ENCODE measurements at places on chromosomes 6 and 20. TPM values are rescaled to one million over a fixed set of nuclear protein-coding genes. Genes with fewer than 3 reads are reported as not detected.

GRCh38 chr6:128357392-128358130 is 162.8 kb downstream of the PTPRK start:
- no peak for DNase-seq

DNA sequence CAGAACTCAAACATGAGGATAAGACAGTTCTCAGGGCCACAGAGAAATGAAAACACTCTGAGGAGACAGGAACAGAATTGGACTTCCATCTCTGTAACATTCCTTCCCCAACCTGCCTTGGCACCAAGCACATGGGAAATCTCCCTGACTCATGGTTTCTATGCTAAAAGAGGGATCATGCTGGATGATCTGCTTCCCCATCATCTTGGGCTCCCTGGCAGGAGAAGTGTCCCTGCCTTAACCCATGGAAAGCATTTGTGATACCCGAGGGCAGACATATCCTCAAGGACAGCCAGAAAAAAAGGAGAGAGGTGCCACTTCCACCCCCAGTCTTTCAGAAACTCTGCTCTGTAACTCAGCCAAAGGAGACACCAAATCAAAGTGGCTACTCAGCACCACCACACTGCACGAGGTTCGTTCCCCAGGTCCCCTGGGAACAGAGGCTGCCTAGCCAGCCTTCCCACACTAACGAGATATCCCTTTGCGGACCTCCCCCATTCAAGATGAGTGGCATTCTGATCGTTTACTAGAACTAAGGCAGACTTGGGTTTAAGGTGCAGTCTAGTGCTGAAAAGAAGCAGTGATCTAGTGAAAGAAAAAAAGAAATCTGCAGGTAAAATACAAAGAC is 34.8 kb downstream of the BLOC1S5 start:
- peak; percentile 16 for DNase-seq

DNA sequence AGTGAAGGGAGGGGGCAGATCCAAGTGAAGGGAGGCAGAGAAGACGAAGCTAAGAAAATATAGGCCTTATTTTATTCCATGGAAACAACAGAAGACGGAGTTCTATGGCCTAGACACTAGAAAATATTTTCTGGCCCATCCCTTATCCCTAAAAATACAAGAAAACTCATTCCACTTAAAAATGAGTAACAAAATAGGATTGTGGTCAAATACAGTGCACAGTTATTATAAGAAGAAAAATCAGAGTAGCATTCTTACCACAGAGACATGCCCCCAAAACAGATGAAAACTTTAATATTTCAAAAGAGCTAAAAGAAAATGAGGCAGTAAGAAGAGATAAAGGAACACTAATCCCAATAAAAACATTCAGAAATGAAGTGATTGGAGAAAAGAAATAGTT is 202.9 kb downstream of the GMPR start:
- DNase-seq = no peak

DNA sequence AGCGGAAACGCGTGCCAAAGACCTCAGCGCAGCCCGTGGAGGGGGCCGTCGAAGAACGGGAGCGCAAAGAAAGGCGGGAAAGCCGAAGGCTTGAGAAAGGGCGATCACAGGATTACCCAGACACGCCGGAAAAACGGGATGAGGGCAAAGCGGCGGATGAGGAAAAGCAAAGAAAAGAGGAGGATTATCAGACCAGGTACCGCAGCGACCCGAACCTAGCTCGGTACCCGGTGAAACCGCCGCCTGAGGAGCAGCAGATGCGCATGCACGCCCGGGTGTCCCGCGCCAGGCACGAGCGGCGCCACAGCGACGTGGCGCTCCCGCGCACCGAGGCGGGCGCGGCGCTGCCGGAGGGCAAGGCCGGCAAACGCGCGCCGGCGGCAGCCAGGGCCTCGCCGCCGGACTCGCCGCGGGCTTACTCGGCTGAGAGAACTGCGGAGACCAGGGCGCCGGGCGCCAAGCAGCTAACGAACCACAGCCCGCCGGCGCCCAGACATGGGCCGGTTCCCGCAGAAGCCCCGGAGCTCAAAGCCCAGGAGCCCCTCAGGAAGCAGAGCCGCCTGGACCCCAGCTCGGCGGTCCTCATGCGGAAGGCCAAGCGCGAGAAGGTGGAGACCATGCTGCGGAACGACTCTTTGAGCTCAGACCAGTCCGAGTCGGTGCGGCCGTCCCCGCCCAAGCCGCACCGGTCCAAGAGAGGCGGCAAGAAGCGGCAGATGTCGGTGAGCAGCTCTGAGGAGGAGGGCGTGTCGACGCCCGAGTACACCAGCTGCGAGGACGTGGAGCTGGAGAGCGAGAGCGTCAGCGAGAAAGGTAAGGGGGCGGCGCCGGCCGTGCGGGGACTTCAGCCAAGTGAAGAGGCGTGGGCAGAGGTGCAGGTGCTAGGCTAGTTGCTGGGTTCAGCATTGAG is 296.2 kb downstream of the RIMS1 start:
- DNase-seq = peak; percentile 53

DNA sequence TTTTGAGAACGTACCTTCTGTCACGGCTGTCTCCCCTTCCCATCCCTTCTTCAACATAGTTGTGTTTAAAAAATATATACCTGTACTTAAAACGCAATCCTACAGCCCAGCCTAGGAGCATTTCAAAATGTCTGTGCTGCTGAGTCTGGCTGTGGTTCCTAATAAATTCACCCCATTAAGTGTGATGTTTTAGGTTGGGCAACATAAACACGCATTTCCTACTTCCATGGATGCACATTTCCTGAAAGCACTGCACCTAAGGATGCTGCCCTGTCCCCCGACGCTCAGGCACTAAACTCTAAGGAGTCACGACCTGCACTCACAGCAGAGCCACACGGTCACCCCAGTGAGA is 1.2 kb downstream of the REV3L start:
- no peak for DNase-seq

DNA sequence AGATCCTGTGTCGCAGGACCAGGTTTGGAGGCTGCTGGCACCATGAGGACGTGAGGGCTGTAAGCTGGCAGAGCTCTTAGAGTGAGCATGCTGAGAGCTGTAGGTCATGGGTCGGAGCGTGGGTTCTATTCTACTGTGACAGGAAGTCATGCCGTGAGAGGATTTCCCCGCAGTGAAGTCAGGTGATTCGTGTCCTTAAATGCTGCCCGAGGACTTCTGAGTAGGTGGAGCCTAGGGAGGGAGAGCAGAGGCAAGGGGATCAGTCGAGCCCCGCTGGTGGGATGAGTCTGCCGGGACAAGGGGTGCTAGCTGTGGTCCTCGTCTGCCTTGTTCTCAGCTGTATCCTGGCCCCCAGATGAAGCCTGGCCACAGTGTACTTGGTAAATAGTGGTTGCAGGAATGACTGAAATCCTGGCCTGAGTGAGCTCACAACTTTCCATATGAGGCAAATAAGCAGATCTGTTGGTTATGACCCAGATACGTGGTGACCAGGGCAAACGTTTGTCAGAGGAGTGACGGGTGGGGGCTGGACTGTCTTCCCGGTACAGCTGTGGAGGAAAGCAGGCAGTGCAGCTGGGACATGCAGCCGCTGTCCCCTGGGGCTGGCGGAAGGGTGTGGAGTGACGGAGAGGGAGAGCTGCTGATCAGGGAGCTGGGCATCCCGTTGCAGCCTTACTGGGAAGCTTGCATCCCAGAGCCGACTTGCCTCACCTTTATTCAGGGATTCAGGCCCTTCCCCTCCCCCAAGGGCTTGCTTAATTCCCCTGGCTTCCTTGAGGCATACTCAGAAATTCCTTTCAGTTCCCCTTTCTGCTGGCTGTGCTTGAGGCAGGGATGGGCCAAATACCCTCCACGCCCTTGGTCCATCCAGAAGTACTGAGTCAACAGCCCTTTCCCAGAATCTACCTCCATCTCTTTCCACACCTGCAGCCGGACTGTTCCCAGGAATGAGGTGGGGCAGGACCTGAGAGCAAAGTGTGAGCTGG is 250.9 kb upstream of the RREB1 start:
- DNase-seq = no peak

DNA sequence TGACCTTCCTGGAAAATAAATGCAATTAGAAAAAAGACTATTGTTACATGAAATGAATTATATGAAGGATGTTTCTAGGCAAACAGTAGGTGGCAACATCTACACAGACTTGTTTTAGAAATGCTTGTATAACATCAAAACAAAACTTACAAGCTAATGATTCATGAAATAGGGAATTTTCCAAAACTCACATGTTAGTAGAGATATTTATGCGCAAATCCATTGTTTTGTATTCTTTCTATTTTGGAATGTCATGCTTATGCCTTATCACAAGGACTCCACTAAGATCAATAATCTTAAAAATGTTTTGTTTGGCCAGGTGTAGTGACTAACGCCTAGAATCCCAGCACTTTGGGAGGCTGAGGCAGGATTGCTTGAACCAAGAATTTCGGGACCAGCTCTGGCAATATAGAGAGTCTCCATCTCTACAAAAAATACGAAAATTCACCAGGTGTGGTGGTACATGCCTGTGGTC is 32.3 kb upstream of the LGSN start:
- peak; percentile 22 for DNase-seq

DNA sequence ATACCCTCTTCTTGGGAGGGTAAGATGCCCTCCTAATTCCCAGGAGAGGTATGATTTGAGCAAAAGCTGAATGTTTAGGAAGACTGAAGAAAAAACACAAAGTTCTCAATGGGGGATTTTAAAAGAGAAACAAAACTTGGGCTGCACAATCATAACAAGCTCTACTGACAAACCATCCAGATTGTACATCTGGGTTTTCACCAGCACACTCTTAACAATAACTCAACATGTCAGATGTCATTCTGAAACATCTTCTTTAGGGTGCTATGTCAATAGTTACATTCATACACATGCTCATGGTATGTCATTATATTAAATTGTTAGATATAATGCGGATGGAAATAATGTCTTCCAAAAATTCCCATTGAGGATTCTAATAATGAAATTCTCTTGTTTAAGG is 95.1 kb downstream of the ASCC3 start:
- no peak for DNase-seq

DNA sequence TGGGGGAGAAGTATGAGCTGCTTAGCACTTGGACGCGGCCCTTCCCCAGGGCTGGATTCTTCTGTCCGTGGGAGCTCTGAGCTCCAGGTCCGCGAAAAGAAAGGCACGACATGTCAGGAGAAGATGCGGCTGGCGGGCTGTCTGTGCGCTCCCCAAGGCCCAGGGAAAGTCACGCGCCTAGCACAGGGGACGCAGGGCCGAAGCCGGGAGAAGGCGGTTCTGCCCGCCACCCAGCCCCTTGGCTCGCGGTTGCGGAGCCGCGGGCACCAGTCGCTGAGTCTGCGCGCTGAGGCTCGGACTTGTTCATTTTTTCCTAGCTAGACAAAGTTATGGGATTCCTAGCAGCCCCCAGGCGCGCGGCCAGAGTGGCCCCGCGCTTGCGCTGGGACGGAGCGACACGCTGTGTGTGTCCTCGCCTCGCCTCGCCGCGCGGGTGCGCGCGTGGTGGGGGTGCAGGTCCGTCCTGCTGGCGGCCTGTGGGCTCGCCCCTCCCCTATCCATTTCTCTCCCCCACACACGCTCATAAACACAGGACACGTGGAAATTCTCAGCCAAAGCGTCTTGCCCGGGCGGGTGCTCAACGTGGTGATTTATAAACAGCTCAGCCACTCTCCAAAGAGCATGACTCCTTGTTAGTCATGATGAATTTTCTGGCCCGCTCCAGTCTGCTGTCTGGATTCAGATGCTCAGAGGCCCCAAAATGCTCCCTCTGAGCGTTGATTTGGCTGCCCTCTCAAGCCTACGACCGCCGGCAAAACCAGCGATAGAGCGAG is 1.9 kb upstream of the POU3F2 start:
- DNase-seq = peak; percentile 62

GRCh38 chr6:79946272-79947190 is 822 bp downstream of the ELOVL4 start:
- DNase-seq = peak; percentile 12

- DNase-seq = no peak
These were observed 65.8 kb upstream of the SLC22A1 start for GRCh38 chr6:160055813-160056212.

GRCh38 chr6:163579880-163580295 is 165.4 kb downstream of the QKI start:
- no peak for DNase-seq

DNA sequence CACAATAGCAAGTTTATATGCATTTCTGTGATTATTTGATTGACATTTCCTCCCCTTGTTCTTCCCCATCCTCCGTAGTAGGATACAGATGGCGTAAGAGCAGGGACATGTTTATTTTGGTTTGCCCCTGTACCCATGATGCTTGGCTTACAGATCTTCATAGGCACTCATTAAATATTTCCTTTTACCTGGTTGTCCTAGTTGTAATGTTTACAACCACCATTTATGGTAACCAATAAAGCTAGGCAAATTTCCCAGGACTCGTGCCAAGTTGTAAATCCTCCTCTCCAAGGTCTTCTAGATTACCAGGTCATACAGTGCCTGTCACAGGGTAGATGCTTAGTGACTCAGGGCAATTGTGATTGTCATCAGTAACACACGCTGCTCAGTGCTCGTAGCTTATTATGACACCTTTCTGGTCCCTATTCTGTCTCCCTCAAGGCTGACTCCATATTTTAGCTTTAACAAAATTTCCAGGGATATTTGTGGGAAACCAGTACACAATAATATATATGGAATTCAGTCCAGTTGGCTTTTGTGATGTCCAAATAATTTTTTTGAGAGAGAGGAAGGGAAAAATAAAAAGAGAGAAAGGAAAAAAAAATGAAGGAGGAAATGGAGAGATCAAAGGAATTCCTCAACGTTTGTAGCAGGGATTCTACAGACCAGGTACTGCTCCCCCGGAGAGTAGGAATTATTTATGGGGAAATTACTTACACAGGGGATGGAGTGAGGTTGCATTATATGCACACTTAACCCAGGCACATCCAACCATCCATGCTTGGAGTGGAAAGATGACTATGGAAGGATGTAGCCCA is 24.6 kb downstream of the CYP24A1 start:
- no peak for DNase-seq

DNA sequence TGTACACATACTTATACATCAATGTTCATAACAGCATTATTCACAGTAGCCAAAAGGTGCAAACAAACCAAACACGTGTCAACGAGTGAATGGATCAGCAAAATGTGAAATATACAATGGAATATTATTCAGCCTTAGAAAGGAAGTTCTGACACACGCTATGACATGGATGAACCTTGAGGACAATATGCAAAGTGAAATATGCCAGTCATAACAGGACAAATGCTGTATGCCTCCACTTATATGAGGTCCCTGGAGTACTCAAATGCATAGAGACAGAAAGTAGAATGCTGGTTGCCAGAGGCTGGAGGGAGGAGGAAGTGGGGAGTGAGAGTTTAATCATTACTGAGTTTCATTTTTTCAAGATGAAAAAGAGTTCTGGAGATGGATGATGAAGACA is 37.8 kb upstream of the IGF2R start:
- DNase-seq = no peak

- DNase-seq = peak; percentile 71
These were observed 118.9 kb downstream of the ARMC2 start for GRCh38 chr6:108966855-108967755.

GRCh38 chr6:119343573-119344146 is 5.9 kb downstream of the MAN1A1 start:
- no peak for DNase-seq

GRCh38 chr6:137233911-137234863 is 15.0 kb upstream of the IFNGR1 start:
- DNase-seq = peak; percentile 95

Gene KIAA1586
- 10.7 TPM for total RNA-seq

Gene GMPR
- 15.9 TPM for total RNA-seq

Gene TRIM10
- total RNA-seq = under 0.01 TPM

Gene FHL5
- not detected for total RNA-seq

Gene ZBTB12
- 3.6 TPM for total RNA-seq

Gene GSTA3
- not detected for total RNA-seq

Gene CPXM1
- 0.22 TPM for total RNA-seq

All from lung microvascular endothelial cell (primary cell).